GM23338 (cell line): ENCODE measurements at places on chromosomes 5 and 9. TPM values are rescaled to one million over a fixed set of nuclear protein-coding genes. Genes with fewer than 3 reads are reported as not detected.

TRAF1 gene
- total RNA-seq = 1.0 and 1.4 TPM in 2 replicates

GAPT gene
- total RNA-seq = not detected in 2 replicates

FBN2 gene
- total RNA-seq = 13.6 and 18.4 TPM in 2 replicates

HTR4 gene
- 0.10 TPM in 1 of 2 replicates, not detected in the other for total RNA-seq

SLC36A2 gene
- not detected in 2 replicates for total RNA-seq

STPG3 gene
- total RNA-seq = not detected in 2 replicates

PITX1 gene
- not detected in 2 replicates for total RNA-seq

DNA sequence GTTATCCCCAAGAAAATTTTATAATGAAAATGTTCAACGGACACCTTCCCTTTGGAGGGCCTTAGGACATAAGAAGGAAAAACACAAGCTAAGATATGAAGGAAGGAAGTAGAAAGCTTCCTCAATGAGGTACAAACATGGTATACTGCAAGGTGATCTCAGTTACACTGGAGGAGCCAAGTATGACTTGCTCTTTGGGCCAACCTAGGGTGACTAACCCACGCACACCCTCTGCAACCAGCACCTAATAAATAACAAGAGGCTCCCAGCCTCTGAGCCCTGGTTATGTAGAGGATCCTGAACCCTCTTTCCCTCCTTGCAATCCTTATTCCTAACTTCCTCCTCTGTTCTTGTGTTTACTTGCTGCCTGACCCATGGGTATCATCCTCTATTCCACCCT lies 38.3 kb upstream of the KCNV2 start:
- DNase-seq = no peak

DNA sequence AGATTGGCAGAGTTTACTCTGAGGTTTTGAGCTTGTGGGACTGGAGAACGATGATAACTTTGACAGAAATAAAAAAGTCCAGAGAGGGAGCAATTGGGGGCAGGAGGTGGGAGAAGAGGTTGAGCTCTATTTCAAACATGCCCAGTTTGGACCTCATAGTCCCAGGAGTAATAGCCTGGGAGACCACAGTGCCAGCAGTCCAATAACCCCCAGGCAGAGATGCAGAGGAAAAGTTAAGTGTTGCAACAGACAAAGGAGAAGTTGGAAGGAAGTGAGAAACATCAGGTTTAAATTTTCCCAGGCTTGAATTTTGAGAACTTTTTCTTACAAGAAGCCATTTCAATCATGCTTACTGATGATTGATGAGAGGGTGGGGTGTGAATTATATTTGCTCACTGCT lies 117.0 kb upstream of the GHR start:
- no peak for DNase-seq

DNA sequence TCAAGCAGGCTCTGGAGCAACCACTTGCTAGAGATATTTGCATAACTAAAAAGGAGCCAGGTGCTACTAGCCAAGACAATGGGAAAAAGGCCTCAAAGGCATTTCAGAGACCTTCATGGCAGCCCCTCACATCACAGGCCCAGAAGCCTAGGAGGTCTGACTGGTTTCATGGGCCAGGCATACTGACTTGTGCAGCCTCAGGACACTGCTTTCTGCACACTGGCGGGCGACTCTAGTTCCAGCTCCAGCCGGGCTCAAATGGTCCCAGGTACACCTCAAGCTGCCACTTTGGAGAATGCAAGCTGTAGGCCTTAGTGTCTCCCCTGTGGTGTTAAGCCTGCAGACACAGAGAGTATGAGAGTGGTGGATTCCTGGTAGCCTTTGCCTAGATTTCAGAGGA lies 27.1 kb downstream of the COX7C start:
- peak; percentile 77 for DNase-seq

DNA sequence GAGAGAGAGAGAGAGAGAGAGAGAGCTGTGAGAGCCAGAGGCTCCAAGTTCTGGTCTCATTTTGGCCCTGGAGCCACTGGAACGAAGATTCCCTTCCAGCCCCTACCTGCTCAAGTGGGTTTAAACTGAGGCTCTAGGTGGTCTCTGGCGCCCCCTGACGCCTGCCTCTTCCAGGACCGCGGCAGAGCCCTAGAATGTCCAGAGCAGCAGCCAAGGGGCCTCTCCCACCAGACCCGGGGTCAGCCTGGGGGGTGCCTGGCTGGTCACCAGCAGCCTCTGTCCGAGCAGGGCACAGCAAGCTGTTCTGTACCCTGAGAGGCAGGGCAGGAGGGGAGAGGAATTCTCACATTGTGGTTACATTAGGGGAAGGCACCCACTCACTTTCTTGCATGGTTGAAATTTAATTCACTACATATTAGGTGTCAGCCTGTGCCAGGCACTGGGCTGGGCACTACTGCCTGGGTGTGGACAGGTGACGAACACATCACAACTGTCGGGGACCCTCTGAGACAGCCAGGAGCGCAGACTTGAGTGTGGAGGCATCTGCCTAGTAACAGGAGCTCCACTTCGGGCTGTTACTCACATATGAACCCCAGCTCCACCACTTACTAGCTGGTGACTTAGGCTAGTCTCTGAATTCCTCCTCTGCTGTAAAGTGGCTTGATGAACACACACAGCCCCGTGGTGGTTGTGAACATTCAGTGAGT lies 44.5 kb downstream of the AMBP start:
- DNase-seq = peak; percentile 71

GRCh38 chr9:95461448-95462248 lies 55.1 kb downstream of the PTCH1 start:
- no peak for DNase-seq

GRCh38 chr9:89743573-89744254 lies 138.9 kb downstream of the GADD45G start:
- DNase-seq = peak; percentile 68

DNA sequence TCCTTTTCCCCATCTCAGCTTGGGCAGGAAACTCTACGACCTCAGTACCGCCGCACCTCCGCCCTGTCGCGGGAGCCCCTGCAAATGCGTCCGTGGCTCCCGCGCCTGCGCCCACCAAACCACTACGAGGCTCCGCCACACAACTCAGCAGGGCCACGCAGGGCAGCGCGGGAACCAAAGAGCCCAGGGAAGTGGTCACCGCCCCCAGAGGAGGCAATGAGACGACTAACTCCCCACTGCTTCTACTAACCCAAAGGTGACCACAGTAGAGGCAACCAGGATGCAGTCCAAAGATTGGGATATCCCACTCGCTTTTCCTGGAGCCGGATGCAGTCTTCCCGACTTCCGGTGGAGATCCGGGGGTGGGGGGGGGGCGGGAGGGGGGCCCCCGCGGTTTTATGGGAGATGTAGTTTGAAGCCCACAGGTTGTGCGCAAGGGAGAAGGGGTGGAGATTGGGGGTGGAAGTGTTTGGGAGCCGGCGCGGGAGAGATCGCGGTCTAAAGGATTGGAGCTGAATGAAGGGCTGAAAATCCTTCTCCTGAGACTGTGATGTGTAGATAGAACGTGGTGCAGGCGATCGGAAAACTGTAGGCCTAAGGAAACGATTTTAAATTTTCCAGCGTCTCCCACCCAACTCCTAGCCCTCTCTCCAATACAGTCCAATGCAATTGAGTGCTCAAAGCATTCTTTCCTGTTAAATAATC lies at the start of gene NUDT12:
Gene NUDT12 (minus strand): TSS at position 337 of the 705 bp plus-strand sequence. CDS start 2,541 bp downstream, outside the sequence.
- DNase-seq = peak; percentile 85

DNA sequence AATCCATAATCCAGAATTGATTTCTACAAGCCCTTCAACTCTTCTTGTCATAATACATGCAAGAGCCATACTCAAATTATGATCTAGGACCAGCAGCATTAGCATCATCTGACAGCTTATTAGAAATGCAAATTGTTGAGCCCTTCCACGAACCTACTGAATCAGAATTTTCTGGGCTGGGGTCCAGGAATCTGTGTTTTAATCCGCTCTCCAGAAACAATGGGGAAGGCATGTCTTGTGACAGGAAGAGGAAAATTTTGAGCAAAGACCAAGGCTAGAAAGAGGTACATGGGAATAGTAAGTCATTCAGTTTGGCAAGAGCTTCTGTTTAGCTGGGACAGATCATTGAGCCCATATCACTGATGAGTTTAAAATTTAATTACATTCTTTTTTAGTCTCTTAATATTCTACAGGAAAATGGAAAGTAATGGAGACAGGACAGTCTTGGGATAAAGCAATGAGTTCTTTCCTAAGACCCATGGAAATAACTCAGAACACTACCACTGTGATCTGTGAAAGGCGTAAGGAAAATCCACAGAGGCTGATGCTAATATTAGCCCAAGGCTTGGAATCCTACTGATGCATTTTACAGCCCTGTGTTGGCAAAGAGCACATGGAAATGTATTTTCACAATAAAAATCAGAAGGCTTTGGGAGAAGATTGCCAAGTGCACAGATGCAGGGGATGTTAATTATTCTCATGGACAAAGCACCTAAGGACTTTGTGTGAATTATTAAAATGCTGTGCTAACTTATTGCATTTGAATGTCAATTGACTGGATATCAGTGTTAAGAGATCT lies 73.7 kb upstream of the STK32A start:
- no peak for DNase-seq

DNA sequence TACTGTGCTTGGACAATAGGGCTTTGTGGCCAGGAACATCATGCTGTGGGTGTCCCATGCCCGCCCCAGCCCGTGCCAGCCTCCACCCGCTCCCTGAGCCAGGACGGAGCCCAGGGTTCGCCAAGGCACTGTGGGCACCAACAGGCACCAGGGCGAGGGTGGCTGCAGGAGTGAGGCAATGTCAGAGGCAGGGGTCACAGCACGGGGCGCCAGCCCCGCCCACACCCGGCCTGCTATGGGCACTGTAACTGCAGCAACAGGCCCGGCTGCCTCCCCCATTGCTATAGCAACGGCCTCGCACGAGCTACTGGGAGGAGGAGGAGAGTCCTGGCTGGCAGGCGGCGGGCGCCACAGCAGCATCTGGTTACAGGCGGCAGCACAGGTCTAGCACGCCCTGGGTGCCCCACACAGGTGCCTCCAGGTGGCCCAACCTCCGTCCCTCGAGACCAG lies 2.5 kb downstream of the ABCA2 start:
- DNase-seq = no peak

GRCh38 chr9:121652021-121652837 lies 795 bp downstream of the DAB2IP start:
- peak; percentile 74 for DNase-seq

- DNase-seq = no peak
Measured at GRCh38 chr5:66793049-66793448, 196.9 kb downstream of the MAST4 start.

- no peak for DNase-seq
Measured at GRCh38 chr5:15493501-15493900, 6.5 kb upstream of the FBXL7 start.
